ENCODE measurements at places on chromosomes 12 and 14.

DNA sequence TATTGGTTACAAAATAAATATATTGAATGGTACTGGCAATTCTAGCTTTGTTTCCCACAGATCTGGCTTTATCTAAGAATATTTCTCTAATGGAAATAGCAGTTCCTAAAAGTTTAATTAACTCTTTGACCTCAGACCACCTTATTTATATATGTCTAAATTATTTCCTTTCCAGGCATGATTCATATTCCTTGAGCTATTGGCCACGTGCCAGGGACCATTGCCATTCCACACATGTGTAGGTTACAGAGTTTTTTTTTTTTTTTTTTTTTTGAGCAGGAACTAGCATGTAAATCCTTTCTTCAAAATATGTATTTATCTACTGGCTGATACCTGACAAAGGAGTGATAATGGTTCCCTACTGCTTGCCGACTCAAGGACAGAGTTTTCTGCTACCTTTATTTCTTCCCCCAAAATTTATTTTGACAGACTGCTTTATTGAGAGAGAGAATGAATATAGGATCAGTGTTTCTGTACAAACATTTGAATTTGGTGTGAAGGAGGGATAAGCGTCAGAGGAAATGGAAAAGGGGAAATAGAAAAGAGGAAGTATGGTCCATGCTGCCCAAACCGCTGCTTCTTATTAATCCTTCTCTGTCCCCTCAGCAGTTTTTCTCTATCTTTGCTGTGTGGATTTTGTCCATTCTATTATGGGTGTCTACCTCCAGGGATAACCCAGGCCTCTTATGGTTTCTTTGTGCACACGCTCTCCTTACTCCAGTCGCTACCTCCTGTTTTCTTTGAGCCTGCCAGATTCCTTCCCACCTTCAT lies 36.4 kb downstream of the PDE3A start:
- DNase-seq, result no peak

DNA sequence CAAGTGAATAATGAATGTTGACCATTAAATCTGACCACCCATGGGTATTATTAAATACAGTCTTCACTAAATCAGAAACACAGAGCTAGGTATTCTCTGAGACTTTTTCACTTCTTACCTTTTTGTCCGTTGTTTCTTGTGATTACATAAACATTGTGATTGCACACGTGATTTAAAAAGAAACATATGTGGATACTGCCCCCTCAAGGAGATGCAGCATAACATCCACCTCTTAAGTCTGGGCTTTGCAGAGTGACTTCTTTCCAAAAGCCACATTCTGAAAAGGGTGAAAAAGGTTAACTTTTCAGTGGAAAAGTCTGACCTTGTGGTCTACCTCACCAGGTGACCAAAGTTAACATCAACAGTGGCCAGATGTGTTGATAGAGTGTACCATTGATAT lies 185.5 kb upstream of the FAR2 start:
- DNase-seq, result no peak

DNA sequence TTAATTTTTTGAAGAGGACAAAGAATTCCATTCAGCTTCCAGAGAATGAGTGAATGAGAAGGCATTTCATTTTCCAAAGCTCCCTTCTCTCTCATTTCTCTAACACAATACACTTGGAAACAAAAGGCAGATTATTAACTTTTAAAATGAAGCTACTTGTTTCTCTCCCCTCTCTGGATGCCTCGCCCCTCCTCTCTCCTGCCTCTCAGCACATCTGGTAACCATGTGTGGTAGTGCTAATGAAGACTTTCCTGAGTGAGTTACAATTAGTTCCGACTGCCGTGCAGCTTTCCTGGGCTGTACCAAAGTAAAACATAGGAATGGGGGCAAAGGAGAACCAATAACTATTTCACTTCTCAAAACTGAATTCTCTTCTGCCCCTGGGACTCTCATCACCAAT lies 84.7 kb upstream of the SOX5 start:
- no peak for DNase-seq

DNA sequence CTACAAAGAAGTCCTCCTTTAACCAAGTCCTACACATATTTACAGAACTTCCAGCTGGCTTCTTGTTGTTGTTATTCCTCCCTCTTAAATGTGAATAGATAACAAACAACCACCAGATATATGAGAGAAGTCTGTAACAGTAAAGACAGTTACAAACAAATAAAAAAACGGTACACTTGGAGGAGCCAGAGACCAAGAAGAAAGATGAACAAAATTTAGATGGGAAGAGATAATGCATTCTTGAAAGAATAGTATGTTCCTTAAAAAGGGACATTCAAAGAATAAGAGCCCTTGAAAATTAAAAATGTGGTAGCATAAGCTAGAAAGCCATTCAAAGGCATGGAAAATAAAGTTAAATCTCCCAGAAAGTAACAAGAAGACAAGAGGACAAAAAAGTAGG lies 25.9 kb downstream of the SLCO1A2 start:
- no peak for DNase-seq
